ENCODE measurements at places on chromosomes 2 and 18.

GRCh38 chr2:3483227-3483985, 35.9 kb downstream of the ADI1 start:
- DNase-seq = no peak

- no peak for DNase-seq
Observed at GRCh38 chr2:192888109-192888508, 693.4 kb upstream of the TMEFF2 start.

DNA sequence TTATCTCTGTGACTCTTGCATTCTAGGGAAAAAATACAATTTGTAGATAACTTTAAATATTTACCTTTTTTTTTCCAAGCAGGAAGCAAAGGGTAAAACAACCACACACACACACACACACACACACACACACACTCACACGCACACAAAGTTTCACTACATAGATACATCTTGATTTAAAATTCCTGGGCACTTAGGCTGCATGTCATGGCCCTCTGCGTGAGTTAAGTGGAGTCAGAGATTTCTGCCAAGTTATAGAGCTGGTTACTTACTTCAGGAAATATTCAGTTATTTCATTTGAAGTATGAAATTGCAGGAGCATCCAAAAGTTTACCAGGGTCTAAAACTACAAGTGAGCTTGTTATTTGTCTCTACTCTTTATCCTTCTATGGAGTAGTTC, 612.0 kb downstream of the IRS1 start:
- DNase-seq = no peak

DNA sequence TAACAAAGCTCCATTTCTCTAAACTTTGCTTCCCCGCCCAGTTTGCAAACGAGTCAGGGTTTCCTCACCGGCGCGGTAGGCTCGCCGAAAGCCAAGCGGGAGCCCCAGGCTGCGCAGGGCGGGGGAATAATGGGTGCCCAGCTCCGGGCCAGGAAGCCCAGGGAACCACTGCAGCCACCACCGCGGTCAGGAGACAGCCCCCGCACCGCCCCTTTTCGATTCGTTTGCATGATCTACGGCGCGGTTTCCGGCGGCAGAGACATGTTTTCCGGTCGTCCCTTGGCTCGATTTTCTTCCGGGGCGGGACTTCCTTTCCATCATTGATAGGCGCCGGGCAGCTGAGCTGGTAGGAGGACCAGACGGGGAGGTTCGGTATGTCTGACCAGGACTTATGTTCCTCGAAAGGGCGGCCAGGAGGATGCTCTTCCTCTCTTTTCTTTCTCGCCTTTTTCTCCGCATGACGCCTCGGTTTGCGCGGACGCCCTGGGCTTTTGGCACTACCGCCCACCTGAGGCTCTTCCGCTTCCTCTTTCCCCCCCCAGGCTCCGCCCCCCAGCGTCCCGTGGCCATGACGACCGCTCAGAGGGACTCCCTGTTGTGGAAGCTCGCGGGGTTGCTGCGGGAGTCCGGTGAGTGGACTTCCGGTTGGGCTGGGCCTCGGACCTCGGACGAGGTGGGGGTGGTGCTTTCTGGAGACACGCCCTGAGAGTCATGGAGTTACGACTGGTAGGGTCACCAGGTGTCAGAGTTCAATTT, at the start of gene STK11IP:
Gene STK11IP, plus strand, starts transcription at position 306 of the 756 bp plus-strand sequence. Its CDS starts 263 bp downstream, at position 569.
- DNase-seq = peak; percentile 81

GRCh38 chr2:207939342-207940108, 85.8 kb downstream of the PLEKHM3 start:
- DNase-seq = no peak

- DNase-seq = peak; percentile 65
Observed at GRCh38 chr2:233267516-233268245, 16.2 kb downstream of the ATG16L1 start.

- DNase-seq = no peak
Observed at GRCh38 chr2:179123272-179123662, 73.3 kb upstream of the CCDC141 start.

GRCh38 chr18:33853187-33853586, 275.2 kb downstream of the ASXL3 start:
- no peak for DNase-seq

DNA sequence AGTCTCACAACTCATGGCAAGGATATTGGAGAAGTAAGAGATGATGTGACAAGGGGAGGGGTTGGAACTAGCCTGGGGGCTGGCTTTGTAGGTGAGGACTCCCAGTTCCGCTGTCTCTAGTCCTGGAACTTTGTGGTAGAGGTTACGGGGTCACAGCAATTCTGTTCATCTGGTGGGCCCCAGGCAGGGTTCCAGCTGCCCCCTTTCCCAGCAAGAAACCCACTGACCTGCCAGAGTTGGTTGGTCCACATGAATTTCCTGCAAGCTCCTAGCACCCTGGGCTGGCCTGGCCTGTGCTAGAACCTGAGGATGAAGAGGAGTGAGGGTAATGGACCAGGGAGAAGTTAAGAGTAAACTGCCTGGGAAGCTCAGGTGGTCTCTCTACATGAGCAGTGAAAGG, 41.3 kb downstream of the PSD4 start:
- DNase-seq = no peak

GRCh38 chr2:39894082-39894481, 115.0 kb upstream of the THUMPD2 start:
- no peak for DNase-seq
